ENCODE measurements at places on chromosomes 6 and 20.
A peak's percentile ranks its signal among the peaks of the same experiment; 100 is the strongest.

DNA sequence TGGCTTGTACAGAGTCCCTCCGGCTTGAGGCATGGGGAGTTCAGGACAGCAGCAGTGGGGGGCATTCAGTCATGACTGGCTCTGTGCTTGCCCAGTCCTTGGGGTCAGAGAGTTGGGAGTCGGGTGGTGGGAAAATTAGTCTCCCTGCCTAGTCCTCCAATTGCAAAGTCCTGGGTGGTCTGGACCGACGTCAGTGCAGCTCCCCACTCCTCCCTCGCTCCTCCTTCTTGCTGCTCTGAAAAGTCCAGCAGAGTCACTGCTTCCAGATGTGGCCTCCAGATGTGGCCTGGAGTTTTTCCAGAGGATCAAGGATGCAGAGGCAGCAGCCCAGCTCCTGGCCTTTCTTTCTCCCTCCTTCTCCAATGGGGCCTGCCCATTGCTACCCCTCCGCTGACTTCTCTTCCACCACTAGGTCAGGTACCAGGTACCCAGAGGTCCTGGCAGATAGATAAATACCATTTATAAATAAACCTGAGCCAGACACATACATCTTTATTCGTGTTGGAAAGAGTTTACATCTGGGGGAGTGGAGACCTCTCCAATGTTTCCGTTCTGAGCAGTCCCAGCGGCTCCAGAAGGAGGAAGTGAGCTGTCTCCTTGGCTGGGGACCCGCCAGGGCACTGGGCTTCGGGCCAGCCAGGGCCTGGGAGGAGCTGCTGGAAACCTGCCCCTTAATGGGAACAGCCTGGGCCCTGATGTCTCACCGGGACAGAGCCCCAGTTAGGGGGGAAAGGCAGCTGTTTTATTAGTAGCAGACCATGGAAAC, 49.0 kb upstream of the RNF24 start:
- peak; percentile 89 for DNase-seq

- DNase-seq: no peak
These were observed 112.9 kb upstream of the BTN3A2 start for GRCh38 chr6:26252077-26252472.

GRCh38 chr6:90290811-90291420, 5.7 kb downstream of the BACH2 start:
- DNase-seq: no peak

- DNase-seq: no peak
These were observed 76.3 kb upstream of the PHACTR2 start for GRCh38 chr6:143601504-143601903.

GRCh38 chr6:29462022-29462421, 5.1 kb downstream of the OR2H1 start:
- DNase-seq: no peak

DNA sequence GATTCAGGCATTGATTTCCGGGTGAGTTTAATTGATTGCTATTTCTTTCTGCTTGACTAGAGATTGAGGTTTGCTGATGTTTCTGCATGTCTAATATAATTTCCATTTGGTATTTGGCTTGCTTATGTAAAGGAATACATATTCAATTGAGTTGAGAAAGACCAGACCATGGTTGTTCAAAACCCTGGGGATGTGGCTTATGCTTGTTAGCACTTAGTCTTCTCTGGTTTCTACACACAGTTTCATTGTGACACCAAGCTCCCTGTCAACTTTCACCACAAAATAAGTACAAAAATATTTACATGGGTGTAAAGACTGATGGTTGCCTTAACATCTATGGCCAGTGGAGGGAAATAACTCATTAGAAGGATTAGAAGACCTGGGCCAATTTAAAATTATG, 209.6 kb downstream of the CDH26 start:
- no peak for DNase-seq

DNA sequence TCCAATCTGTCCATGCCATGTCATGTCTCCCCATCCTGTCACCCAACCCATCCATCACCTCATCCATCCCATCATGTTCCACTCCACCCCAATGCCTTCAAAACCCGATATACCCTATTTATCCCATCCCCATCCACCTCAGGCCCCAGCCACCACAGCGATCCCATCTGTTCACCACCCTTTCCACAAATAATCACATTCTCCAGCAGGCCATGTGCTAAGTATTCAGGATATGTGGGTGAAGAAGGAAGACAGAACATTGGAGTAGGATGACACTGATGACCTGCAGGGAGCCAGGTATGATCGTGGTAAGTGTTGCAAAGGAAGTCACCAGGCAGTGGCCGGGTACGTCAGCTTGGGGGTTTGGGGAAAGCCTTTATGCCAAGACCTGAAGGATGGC, 48.8 kb downstream of the NPEPL1 start:
- no peak for DNase-seq

DNA sequence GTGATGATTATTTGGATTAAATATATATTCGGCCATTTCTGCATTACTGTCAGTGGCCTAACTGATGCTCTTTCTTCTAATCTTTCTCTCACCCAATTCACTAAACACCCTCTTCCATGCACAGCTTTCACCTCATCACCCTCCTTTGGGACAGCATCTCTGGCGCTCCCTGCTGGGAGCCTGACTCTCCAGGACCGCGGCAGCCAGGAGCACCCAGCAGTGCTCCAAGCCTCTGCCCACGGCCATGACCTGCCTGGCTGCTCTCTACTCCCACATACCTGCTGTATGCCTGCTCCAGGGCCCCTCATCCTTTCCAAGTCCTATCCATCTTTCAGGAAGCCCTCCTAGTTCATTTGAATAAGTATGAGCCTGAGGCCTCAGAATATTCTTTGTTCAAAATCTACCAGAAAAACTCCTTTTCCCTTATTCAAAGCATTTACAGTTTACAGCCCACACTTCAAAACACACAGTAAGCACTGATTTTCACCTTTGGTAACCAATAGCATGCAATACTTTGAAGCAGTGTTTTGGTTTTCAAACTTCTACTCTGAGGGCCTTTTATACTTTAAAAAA, 15.2 kb downstream of the CTCFL start:
- peak; percentile 39 for DNase-seq

GRCh38 chr6:158042245-158042798, 60.7 kb downstream of the SYNJ2 start:
- DNase-seq: no peak

DNA sequence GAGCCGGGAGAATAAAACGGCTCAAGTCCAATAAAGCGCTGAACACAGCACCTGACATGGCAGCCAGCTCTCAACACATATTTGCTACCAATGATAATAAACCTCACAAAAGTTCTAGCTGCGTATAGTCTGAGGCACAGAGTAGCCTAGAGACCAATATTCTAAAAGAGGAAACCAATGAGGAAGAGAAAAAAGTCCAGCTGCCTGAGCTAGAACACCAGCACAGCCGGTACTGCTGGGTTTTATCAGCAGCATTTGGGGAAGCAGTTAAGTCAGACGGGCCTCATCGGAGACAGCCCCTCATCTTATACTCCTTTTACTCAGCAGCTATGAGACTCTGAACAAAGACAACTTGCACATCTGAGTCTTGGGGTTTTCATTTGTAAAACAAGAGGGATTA, 2.4 kb upstream of the RTF2 start:
- DNase-seq: peak; percentile 79

GRCh38 chr20:5190444-5190843, 63.6 kb downstream of the CDS2 start:
- DNase-seq: no peak

- peak; percentile 83 for DNase-seq
These were observed 636 bp upstream of the EEF1A1 start for GRCh38 chr6:73521351-73521985.

DNA sequence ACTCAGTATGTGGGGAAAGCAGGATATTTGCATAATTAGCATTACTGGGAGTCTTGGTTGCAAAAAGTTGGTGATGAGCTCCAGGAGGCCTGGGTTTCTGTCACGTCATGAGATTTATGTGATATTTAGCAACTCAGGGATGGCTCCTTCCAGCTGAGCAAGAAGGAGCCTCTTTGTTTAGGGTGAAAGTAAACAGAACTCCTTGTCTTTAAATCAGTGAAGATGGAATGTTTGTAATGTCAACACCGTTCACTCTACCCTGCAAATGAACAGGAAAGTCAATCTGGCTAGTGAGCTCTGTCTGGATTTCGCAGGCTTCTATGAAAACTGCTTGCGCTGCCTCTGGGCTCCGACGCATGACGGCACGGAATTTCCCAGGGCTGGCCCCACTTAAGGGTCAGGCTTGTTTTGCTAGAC, 86.9 kb downstream of the PXDC1 start:
- DNase-seq: no peak

- no peak for DNase-seq
These were observed 35.8 kb downstream of the C6orf15 start for GRCh38 chr6:31076611-31077010.

DNA sequence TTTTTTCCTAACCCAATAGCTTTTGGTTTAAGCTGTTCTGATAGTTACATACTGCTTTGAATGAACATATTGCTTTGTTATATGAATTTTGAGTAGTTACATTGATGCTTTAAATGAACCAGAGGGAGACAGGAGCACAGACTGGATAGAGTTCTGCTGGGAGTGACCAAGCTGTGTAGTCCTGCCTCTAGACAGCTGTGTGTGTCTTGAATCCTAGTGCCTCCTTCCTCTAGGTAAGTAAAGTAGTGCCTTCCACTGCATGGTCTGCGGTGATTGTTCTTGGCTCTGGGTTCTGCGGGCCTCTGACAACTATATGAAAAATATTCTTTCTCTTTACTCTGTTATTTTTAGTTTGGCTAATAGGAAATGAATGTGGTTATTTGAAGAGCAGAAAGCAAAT, 46.0 kb upstream of the ADGRG6 start:
- no peak for DNase-seq

DNA sequence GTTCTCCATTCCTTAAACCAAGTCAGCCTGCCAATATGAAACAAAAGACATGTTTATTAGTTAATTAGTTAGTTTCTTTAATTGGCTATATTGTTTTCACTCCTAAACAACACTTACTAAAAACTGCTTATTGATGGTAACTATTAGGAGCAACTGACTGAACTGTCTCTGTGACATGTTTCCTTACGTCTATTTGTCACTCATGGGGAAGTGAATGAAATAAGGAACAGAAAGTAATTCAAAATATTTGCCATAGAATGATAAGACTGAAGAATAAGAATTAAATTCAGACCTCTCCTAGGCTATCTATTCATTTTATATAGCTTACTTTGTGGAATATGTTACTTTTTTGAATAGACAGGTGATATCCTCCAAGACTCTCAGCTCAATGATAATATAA, 217.2 kb downstream of the LAMA2 start:
- DNase-seq: no peak

GRCh38 chr6:158789115-158789917, 29.9 kb downstream of the EZR start:
- no peak for DNase-seq

DNA sequence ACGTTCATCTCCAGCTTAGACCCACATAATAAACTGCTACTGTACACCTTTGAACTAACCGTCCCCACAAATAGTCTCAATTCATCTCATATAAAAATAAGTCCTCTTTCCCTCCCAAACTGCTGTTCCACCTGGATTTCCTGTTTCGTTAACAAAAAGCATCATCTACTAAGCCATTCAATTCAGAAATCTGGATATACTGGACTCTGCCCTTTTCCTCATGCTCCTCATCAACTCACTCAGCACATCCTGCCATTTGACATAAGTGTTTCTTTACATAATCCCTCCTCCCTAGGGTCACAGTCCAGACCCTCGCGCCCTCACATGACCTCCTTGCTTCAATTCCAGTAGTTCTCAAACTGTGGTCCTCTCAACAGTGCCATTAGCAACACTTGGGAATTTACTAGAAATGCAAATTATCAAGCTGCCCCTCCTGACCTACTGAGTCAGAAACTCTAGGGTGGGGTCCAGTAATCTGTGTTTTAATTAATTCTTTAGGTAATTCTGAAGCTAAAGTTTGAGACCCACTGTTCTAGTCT, 4.5 kb downstream of the MKKS start:
- no peak for DNase-seq

DNA sequence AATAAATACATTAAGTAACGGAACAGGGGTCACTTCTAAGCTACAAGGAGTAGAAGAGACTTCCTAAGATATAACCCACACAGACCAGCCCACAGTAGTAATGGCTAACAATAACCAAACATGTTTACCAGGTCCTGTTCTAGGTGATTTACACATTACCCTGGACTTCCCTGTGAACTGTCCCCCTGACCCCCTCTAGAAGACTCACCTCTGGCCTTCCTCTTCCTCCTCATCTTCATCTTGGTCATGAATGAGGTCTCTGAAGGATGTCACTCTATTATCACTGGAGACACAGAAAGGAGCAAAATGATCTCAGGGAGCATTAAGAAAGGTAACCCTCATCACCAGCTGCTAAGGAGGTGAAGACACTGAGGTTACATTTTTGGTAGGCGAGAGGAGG, 8.7 kb downstream of the NSFL1C start:
- no peak for DNase-seq

- no peak for DNase-seq
These were observed 21.0 kb upstream of the RIN2 start for GRCh38 chr20:19737025-19737424.

GRCh38 chr6:161222706-161223234, 51.1 kb downstream of the AGPAT4 start:
- no peak for DNase-seq

DNA sequence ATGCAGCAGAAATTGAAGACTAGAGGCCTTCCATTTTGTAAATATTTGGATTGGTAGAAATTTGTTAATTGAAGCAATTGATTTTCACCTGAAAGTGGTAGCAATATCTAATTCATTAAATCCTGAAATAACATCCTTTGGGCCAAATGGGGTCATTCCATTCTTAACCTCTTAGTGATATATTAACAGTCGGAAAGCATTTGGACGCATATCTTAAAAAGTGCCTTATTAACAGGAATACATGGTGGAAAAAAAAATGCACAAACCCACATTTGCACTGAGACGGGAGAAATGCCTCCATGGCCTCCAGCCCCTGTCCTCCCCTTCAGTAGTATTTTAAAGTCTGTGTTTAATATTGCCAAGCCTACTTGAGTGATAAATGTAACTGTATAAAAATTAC, 205.5 kb downstream of the TFAP2B start:
- no peak for DNase-seq

DNA sequence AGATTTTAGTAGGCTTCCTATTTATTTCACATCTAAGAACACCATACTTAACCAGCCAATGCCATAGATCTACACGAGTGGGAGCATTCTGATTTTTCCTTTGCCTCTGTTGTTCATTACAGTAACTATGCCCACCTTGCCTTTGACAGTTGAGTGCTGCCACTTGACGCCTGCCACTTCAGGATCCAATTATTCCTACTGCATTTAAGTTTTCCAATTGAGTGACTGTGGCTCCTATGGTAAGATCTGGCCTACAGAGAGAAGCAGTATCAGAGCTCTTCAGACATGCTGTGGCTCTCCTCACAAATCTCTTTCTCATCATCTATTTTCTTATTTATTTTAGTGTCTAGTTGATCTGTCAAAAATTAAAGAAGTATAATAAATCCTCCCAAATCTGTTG, 403.0 kb upstream of the SPTLC3 start:
- no peak for DNase-seq

DNA sequence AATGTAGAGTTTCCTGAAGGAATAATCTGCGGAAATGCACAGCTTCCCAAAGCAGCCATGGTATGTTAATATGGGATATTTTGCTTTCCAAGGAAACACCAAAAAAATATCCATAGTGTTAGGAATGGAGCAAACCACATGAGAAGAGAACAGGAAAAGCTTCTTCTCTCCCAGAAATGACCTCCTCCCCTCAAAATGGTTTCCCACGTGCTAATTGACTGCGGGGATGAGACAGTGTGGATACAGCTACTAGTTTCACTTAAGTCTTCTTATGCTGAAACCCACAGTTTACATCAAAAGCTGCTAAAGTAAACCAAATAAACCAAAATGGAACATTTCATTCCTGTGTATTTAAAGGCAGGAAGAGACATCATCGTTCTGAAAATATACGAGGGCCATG, 69.4 kb downstream of the FYN start:
- DNase-seq: no peak

Data from KBM-7 (cell line).